Right renal cortex interstitium (tissue), 3 donors: ENCODE measurements at places on chromosomes 1 and 21. TPM values are rescaled to one million over a fixed set of nuclear protein-coding genes. Genes with fewer than 3 reads are reported as not detected.

KCTD3 gene
- 84.1 TPM for polyA plus RNA-seq

INKA2 gene
- 2.4 TPM for polyA plus RNA-seq

FCRLA gene
- polyA plus RNA-seq, result 0.15 TPM

SPATA21 gene
- 0.08 TPM for polyA plus RNA-seq

MRPL9 gene
- 119 TPM for polyA plus RNA-seq

PPP2R5A gene
- polyA plus RNA-seq, result 40.7 TPM

TTC22 gene
- polyA plus RNA-seq, result 5.4 TPM

SPOCD1 gene
- polyA plus RNA-seq, result 0.31 TPM

- DNase-seq, result no peak
Measured at GRCh38 chr1:85836736-85837135, 128.5 kb upstream of the ZNHIT6 start.

DNA sequence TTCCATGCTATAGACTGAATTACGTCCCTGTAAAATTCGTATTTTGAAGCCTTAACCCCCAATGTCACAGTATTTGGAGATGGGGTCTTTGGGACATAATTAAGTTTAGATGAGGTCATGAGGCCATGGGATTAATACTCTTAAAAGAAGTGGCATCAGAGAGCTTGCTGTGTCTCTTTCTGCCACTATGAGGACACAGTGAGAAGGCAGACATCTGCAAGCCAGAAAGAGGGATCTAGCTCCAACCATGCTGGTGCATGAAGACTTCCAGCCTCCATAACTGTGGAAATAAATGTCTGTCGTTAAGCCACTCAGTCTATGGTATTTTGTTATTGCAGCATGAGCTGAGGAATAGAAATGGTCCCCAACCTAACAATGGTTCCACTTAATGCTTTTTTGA lies 99.0 kb downstream of the LTN1 start:
- no peak for DNase-seq

- no peak for DNase-seq
Measured at GRCh38 chr1:39214998-39215873, 10.7 kb downstream of the MACF1 start.

DNA sequence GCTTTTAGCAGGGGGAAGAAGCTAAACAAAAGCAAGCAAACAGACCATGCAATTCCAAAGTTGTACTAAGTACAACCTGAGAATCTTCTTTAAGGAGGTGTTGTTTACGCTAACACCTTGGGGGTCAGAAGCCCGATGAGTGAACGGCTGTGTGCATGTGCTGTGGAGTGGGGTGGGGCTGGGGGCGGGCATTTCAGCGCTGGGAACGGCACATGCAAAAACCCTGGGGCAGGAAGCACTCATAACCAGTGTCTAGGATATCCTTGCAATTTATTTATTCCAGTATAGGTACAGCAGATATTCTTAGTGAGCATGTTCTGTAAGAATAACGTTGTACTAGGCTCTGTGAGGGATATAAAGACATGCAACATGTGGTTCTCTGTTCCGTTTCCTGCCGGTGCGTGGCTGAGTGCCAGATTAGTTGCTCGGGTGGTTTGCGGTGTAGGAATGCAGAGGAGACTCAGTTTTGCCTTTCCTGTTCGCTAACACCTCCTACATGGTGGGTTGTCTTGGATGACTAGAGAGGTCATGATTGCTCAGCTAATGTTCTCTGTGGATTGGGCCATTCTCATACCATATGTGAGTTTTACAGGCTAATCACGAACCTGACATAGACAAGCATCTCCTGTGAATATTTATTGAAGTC lies 3.7 kb downstream of the FASLG start:
- DNase-seq, result no peak

GRCh38 chr1:18139198-18139981 lies 31.8 kb downstream of the IGSF21 start:
- DNase-seq, result no peak

- no peak for DNase-seq
Measured at GRCh38 chr1:167669209-167670124, 39.4 kb downstream of the RCSD1 start.

GRCh38 chr1:19024532-19024931 lies 68.1 kb upstream of the IFFO2 start:
- no peak for DNase-seq

- DNase-seq, result no peak
Measured at GRCh38 chr1:202075389-202075788, 47.3 kb upstream of the GPR37L1 start.

GRCh38 chr1:31961536-31961935 lies 23.4 kb upstream of the PTP4A2 start:
- DNase-seq, result no peak

DNA sequence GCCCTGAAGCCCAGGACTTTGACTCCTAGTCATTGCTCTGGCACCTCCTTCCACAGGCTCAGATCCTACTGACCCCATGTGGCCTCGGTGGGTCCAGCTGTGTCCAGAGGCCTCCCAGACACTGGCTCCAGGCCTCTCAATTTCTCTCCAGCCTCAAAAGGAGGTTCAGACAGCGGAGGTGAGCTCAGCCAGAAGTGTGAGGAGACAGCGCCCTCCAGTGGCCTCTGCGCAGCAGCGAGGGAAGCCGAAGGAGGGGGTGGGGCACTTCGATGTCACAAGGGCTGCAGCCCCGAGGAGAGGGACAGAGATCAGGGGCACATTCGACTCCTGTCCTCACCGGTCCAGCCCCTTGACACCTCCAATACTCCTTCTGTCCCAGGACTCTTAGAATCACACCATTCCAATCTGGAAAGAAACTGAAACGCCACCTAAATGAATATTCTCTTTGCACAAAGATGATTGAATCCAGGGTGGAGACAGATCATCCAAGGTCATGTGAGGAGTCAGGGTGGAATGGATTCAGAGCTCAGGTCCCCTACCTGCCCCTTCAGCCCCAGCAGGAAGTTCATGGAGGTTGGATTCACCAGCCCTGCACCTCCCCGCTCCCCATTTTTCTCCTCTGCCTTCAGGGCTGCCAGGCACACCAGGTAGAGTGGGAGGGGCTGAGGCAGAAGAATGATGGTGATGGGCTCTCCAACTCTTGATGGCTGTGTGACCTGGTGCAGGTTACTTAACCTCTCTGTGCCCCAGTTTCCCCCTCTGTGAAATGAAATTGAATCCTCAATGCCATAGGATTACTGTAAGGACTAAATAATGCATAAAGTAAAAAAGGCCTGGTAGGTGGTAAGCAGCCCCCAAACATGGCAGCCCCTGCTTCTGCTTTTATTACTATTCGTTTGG lies 34.8 kb upstream of the ZBTB40 start:
- peak; percentile 75 for DNase-seq

DNA sequence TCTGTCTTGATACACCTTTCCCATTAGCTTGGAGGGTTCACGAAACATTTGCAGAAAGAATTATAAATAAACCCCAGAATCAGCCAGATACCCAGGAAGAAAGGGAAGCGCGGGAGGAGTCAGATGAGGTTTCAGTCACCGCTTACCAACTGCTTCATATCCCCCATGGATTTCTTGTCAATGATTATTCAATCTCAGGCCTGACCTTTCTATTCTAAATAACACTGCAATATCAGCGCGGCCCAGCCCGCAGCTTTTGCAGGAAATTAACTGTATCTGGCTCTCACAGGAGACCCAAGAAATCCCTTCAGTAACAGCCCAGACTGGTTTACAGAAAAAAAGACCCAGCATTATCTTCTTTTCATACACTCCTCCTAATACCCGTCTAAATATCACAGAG lies 308.6 kb downstream of the PBX1 start:
- DNase-seq, result no peak

GRCh38 chr1:87284456-87285240 lies 44.0 kb upstream of the LMO4 start:
- no peak for DNase-seq

DNA sequence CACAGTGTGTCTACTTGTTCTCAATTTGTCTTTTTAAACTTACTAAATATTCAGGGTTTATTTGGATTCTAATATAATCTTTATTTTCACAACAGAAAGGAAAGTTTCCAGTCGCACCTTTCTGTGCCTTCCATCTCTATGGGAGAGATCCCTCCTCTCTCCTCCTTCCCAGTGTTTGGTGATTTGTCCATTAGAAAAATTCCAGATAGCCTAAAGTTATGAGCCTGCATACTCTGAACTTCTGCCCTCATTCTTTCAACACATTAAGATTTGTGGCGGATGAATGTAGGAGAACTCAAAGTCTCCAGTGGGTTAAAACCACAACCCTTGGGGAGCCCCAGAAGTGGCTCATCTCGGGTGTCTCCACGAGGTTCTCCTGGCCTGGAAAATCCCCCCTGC lies 3.6 kb downstream of the NHLH2 start:
- no peak for DNase-seq
